ENCODE measurements at places on chromosomes 11 and 22.

DNA sequence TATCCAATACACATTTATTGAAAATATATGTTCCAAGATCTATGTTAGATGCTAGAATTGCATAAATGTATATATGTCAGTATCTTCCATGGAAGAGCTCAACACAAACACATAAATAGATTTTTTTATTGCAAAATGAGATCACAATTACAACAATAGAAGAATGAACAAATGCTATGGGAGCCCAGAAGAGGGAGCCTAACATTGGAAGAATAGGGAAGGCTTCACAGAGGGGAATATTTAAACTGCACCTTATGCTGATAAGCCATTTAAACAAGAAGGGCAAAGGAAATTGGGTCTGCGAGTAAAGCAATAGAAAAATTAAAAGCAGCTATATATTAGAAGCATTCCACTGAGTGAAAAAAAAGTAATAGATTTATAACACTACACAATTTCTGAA is 96.1 kb upstream of the LRRC55 start:
- DNase-seq, result no peak

- DNase-seq, result peak; percentile 89
Measured at GRCh38 chr11:32420937-32421901, 14.1 kb downstream of the WT1 start.

DNA sequence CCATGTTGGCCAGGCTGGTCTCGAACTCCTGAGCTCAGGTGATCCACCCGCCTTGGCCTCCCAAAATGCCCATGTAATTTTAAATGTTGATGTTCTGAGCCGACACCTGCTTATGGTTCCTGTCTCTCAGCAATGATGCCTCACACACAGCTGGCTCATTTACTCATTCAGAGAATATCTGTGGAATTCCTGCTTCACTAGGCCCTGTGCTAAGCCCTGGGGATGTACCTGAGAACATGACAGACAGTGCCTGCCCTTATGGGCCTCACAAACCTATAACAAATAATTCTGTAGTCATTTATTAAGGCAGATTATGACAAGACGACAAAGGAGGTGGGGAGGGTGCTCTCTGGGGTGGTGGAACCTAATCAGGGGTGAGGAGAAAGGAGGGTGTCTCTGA is 93.7 kb downstream of the PRR5L start:
- no peak for DNase-seq

- DNase-seq, result no peak
Measured at GRCh38 chr11:117828611-117829368, 4.2 kb upstream of the FXYD2 start.

DNA sequence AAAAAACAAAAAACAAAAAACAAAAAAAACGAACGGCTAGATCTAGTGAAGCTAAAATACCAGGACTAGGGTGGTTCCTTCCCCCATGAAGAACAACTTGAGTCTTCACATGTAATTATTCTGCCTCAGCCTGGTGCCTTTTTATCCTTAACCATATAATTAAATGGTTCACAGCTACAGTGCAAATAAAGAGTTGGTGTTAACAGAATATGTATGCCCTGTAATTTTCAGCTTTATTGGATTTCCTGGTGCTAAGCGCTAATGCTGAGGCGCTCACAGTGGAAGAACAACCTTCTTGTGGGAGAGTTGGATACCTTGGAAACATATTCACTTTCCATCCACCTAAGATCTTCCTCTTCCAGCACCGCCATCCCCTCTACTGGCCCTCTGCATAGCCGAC is 158.5 kb upstream of the SORL1-AS1 start:
- no peak for DNase-seq

- no peak for DNase-seq
Measured at GRCh38 chr11:119361941-119362725, 15.6 kb upstream of the MFRP start.

DNA sequence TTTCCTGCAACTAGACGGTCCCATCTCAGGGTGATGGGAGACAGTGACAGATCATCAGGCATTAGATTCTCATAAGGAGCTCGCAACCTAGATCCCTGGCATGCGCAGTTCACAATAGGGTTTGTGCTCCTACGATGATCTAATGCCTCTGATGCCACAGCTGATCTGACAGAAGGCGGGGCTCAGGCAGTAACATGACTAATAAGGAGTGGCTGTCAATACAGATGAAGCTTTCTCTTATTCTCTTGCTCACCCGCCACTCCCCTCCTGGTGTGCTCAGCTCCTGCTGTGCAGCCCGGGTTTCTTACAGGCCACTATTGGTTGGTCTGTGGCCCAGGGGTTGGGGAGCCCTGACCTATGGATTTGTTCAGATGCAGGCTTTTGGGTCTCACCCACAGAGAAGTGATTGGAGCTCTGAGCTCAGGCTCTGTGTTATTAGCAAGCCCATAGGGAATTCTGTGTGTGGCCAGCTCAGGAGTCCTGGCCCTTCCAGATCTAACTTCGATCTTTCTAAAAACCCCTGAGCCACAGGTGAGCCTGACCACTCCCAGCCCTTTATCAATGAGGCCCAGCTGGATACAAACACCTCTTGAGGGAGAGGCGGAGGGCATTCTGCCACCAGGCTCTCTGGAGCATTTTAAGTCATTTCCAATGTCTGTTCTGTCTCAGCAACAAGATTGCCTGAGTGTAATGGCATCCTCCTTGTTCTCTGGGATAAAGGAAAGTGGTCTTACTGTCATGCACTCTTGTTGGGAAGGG is 351.8 kb downstream of the BUD13 start:
- DNase-seq, result no peak

DNA sequence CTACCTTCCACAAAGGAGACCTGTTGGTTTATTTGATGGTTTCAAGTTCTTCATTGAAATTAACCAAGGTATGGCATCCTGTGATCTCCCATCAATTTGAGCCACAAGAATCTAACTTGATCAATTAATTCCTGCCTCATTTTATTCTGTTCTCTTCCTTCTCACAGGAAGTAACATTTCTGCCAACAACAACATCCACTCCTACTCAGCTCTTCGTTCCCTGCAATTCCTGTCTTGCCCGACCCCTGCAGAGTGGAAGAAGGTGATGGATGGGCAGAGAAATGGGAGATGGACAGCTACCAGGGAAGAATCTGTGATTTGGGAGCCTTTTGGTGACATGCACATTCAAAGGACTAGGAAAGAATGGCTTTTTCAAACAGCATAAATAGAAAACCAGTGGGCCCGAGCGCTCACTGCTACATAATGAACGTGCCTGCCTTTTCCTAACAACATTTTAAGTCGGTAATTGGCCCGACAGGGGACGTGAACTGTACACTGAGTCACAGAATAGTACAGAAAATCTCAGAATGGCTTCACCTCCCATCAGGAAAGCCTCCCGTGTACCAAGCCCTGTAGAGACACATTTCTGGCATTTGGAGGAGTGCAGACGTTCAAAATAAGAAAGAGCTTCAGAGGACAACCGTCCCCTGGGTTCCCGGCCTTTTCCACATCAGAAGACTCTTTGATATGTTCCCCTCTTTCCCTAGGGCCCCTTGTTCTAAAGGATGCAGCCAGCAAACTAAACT is 112.6 kb upstream of the SEZ6L start:
- no peak for DNase-seq

- DNase-seq, result no peak
Measured at GRCh38 chr11:62885137-62885750, 4.5 kb downstream of the SLC3A2 start.

GRCh38 chr22:26066534-26066933 is 102.7 kb upstream of the SEZ6L start:
- DNase-seq, result no peak

DNA sequence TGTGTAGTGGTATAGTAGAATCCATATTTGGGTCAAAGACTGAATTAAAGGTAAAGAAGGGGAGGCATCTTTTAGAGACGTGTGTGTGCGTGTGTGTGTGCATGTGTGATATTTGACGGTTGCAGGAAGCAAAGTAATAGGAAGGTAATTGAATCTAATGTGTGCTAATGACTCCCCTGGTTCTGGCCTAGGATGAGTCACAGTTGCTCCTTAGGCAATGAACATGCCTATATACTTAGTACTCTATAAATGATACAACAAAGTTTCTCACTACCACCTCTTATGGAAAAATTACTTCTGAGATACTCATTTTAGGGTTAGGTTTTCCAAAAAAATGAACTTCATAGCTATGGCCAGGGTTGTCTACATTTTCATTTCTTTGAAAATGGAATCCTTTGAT is 409.6 kb downstream of the GUCY1A2 start:
- no peak for DNase-seq

GRCh38 chr11:118427707-118428106 is 8.6 kb upstream of the KMT2A start:
- DNase-seq, result no peak

DNA sequence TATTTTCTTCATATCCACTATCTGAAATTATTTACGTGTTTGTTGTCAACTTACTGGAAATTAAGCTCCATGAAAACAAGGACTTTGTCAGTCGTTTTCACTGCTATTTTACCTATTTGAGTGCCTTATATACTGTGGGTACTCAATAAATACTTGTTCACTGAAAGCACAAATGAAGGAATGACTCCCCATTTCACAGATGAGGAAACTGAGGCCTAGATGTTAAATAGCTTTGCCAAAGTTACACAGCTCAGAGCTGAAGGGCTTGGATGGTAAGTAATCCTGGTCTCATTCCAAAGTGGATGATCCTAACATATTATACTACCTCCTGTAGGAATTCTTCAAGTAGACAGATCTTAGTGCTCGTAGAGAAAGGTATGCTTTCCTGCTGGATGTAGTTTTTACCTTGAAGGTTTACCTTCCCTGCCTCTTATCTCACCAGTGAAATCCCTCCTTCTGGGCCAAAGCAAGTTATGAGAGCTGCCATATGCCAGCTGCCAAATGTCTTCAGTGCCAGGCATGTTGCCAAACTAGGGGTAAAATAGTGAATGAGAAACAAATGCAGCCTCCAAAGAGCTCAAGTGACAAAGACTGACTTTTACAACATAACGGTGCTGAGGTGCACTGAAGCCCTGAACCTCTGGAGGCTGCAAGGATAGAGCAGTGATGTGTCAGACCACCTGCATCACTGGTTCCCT is 129.7 kb downstream of the TRIM44 start:
- DNase-seq, result no peak

- no peak for DNase-seq
Measured at GRCh38 chr11:114571712-114572111, 12.0 kb upstream of the NXPE1 start.

DNA sequence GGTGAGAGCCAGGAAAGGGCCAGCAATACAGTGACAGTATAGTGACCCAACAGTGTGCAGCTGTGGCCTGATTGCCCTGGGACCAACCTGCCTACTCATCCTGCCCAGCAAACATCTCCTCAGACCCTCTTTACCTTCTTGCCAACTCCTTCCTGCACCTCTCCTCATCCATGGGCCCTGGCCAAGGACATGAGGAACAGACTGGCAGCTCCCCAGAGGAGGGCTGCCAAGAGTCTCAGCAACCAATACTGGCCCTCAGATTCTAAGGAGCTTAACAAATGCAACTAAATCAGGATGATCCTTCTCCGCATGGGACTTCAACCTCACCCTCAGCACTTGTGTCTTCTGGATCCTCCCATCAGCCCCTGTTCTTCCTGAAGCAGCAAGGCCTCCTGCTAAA is 77.0 kb downstream of the RPL27A start:
- DNase-seq, result no peak

GRCh38 chr11:76626266-76626665 is 44.3 kb downstream of the LRRC32 start:
- no peak for DNase-seq

GRCh38 chr11:2889362-2890273 is 4.0 kb upstream of the CDKN1C start:
- no peak for DNase-seq

DNA sequence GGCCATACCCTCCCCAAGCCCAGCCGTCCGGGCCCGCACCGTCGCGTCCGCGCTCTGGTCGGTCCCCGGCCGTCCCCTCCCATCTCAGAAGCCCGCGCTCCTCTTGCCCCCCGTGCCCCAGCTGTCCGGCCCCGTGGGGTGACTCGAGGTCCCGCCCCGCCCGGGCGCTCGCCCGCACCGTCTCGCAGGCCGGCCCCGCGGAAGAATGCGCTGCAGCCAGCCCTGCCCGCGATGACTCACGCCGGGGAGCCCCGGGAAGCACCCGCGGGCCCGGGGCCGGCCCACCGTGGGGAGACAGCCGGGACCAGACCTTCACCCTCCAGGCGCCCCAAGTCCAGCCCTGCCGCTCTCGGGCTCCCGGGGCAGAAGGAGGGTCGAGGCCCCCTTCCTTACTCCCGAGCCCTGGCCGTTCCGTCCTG is 320 bp upstream of the PHLDA2 start:
- DNase-seq, result no peak

DNA sequence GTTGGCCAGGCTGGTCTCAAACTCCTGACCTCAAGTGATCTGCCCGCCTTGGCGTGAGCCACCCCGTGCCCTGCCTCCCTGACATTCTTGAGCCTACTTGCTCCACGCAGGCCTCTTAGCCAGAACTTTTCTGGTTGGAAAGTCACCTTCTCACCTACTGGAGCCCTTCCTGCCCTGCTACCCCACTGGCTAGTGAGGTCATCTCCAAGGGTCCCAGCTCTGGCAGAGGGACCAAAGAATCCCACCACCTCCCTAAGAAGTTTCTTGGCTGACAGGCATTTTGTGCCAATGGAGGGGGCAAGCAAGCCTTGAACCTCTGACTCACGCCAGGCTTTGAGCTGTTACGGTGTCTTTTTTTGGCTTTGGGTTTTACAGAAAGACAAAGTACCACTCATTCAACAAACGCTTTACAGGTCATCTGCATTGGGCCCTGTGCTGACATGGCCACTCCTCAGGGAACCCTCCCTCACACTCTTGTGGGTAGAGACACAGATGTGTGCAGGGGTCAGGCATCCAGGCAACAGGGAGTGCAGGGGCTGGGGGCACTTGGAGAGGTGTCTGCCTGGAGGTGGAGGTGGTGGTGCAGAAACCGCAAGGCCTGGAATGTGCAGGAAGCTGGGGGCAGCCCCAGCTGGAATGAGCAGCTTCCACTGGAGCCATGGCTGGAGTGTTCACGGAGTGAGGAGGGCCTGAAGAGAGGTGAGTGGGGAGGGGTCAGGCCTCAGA is 27.1 kb upstream of the WNT11 start:
- no peak for DNase-seq

DNA sequence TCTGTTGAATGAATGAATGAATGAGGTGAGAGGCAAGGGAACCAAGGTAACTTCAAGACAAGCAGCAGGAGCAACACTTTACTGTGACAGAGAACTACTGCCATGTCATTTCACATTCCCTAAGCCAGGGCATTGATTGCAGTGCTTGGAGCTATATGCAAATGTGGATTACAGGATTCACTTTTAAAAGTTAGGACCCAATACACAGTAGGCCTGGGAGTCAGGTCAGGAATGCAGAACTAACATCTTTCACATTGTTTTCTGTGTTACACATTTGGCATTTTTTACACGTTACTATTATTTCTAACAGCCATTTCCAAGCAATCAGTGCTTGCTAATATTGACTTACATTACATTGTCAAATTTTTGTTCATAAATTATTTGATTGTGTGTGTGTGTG is 26.2 kb upstream of the ME3 start:
- no peak for DNase-seq

- no peak for DNase-seq
Measured at GRCh38 chr11:61507962-61508861, at the start of gene LRRC10B. Gene LRRC10B, plus strand, starts transcription at chr11:61508749. Its CDS starts 250 bp downstream, at chr11:61508999.

Data from AML-193 (cell line).